Naive thymus-derived CD4-positive, alpha-beta T cell (primary cell): ENCODE measurements at places on chromosomes 6 and 20.

DNA sequence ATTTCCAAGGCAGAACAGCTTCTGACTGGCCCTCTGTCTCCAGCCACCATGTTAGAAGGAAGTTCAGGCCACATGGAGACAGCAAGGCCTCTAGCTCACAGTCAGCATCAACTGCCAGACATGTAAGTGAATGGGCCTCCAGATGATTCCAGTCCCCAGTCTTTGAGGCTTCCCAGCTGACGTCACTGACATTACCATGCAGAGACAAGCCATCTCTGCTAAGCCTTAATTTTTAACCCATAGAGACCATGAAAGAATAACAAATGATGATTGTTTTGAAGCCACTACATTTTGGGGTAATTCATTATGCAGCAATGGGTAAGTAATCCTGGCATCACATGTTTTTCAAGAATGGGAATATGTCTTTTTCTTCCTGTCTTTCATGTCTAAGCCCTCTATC is 11.3 kb upstream of the DEFB129 start:
- DNase-seq = no peak

DNA sequence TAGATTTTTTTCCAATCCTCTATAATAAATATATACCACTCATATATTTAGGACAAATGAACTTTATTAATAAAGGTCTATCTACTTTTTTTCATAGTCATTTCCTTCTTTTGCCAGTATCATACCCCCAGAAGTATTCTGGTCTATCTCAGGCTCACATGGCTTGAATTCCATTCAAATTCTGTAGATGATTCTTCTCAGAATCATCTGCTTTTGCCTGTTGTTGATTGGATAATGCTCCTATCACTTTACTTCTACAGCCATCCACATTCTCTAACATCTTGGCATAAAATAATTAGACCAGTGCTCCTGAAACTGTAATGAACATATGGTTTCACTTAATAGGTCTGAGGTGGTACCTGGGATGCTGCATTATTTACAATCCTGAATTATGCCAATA is 121.2 kb downstream of the GFRAL start:
- no peak for DNase-seq

GRCh38 chr6:35048031-35048613 is 93.0 kb downstream of the TCP11 start:
- DNase-seq = no peak

- DNase-seq = no peak
These were observed 4.2 kb downstream of the IL17A start for GRCh38 chr6:52190409-52190808.

DNA sequence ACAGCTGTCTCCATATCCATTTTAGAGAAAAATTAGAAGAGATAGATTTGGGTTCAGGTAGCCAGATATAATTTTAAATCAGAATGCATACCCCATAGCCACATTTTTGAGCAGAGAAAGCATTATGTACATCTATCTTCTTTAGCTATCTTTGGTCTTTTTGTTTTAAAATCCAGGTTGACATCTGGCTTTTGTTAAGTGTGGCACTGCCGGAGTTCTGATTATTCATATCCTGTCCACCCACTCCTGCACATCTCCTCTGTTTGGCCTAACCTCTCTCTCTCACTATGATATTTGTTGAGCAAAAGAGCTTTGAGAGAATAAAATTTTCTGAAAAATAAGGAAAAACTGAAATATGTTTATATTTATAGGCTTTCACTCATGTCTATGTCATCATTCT is 189.7 kb downstream of the PACRG start:
- DNase-seq = no peak

- DNase-seq = no peak
These were observed 178.3 kb upstream of the LAMA2 start for GRCh38 chr6:128704601-128705000.
